ENCODE measurements at places on chromosomes 2 and 18. TPM values are rescaled to one million over a fixed set of nuclear protein-coding genes. Genes with fewer than 3 reads are reported as not detected.

VSNL1 gene
- polyA plus RNA-seq, result 18.4 TPM

DPY30 gene
- 96.1 TPM for polyA plus RNA-seq

NFATC1 gene
- 0.77 TPM for polyA plus RNA-seq

MARCO gene
- 0.17 TPM for polyA plus RNA-seq

CXCR1 gene
- 14.5 TPM for polyA plus RNA-seq

- DNase-seq, result no peak
Observed at GRCh38 chr2:234564699-234565098, 67.8 kb upstream of the ARL4C start.

DNA sequence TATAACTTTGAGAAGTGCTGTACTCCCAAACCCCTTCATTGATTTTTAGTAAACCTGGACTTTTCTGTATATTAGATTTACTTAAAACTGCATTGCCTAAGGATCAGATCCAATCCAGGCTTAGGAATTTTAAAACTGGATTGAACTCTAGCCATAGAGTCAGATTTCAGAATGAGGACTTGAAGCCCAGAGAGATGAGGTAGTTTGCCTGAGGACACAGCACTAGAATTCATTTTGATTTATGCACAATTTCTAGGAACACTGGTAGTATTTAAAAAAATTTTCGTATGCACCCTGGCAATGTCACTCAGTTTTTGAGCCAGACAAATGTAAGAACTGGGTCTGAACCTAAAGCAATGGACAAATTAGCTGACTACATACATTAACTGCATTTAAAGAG, 144.9 kb downstream of the KCTD1 start:
- no peak for DNase-seq

- no peak for DNase-seq
Observed at GRCh38 chr2:136376211-136376610, 258.3 kb upstream of the CXCR4 start.

GRCh38 chr18:77081390-77081778, 51.2 kb downstream of the MBP start:
- DNase-seq, result no peak

GRCh38 chr18:45379903-45380302, 235.4 kb upstream of the SLC14A2 start:
- DNase-seq, result no peak
